ENCODE measurements at places on chromosomes 3 and 15.
A peak's percentile ranks its signal among the peaks of the same experiment; 100 is the strongest.

GRCh38 chr3:48899273-48899672 lies 591 bp upstream of the SLC25A20 start:
- DNase-seq, result no peak

GRCh38 chr3:153513236-153513635 lies 351.2 kb downstream of the RAP2B start:
- DNase-seq, result peak; percentile 13

DNA sequence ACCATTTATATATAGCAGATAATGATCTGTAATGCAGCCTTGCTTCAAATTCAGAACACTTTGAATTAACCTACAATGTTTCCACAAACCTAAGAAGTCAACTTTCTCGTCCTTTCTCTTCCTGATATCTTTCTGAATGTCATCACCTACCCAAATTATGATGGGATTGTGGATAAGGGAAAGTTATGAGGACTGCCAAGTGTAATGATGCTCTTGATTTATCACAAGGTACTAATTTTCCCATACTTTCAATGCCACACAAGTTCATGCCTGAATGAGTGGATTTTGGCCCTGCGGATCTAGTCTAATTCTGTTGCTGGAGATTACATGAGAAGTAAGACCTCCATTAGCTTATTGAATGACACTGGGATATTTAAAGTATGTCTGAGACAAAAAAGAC lies 82.6 kb upstream of the NANOGP8 start:
- DNase-seq, result no peak

- no peak for DNase-seq
These were observed 23.8 kb downstream of the CXCR6 start for GRCh38 chr3:45966950-45967640.

DNA sequence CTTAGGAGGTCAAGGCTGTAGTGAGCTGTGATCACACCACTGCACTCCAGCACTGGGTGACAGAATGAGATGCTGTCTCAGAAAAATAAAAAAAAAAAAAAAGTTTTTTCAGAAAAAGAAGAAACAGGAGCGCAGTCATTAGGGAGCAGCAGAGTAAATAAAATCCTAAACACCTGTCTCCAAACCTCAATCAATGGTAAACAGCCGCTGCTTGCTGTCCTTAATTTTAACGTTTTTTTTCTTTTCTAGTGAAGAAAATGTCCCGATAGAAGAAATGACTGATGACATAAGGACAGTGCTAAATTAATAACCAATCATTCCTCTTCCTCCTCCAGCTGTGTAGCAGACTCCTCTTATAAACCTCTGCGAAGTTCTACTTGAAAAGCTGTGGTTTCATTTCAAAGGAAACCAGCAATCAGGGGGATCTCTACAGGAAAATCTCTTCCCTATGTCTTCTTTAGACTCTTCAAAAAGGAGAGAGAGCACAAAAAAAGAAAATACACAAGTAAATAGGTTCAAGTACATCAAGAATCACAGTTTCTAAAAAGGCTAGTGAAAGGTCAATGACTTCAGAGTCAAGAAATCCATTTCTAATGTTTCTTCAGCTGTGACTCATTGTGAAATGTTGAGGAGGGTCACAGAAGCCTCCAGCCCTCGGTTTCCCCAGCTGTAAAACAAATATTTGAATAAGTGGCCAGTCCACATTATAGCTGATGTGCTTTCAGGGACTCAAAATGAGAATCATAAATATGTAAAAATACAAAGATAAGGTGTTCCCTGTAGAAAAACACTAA lies 127.6 kb downstream of the TMCO5A start:
- DNase-seq, result no peak

DNA sequence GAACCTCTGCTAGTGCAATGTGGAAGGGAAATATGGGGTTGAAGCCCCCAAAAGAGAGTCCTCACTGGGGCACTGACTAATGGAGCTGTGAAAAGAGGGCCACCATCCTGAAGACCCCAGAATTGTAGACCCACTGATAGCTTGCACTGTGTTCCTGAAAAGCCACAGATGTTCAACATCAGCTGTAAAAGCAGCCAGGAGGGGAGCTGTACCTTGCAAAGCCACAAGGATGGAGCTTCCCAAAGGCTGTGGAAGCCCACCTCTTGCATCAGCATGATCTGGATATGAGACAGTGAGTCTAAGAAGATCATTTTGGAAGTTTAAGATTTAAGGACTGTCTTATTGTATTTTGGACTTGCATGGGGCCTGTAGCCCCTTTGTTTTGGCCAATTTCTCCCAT lies 125.8 kb upstream of the TGFBR2 start:
- DNase-seq, result no peak

DNA sequence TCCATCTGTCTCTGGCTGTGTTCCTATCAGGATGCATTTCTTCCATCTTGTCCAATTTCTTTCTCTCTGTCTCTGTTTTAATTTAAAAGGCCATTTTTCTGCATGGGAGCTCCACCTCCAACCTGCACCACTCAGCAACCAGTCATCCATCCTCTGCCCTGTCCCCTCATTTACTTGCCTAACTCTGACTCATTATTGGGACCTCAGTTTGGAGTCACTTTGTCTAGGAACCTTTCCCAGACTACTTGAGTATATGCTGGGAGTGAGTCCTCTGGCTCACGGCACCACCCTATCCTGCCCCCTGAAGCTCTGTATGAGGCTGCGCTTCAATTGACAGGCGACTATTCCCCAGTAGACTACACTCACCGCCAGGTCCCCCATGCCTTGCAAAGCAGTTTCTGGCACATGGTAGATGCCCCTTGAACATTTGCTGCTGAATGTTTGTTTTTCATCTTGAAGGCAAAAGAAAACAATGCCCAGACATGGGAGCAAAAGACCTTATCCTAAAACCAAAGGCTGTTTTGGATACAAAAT lies 513.3 kb upstream of the CFAP20DC start:
- DNase-seq, result no peak

Data from activated naive CD4-positive, alpha-beta T cell treated with anti-CD3 and anti-CD28 coated beads, Interleukin-2, amount 50 U/mL, for 16 hours (primary cell).